B cell (primary cell): ENCODE measurements at places on chromosomes 1 and 21.

DNA sequence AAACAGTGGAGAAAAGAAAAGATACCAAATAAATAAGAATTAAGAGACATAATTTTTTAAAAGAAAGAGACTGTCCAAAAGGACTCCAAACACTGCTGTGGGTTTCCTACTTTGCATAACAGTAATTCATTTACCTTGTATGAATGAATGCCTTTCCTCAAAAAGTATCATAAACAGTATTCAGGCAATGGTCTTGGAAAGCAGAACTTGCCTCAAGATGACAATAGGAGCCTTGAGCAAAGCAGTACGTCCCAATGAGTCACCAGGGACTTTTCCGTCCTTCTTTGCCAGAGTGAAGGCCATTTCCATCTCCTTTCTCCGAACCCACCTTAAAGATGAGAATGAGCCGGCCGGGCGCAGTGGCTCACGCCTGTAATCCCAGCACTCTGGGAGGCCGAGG lies 186.4 kb downstream of the ZBTB18 start:
- DNase-seq: no peak

DNA sequence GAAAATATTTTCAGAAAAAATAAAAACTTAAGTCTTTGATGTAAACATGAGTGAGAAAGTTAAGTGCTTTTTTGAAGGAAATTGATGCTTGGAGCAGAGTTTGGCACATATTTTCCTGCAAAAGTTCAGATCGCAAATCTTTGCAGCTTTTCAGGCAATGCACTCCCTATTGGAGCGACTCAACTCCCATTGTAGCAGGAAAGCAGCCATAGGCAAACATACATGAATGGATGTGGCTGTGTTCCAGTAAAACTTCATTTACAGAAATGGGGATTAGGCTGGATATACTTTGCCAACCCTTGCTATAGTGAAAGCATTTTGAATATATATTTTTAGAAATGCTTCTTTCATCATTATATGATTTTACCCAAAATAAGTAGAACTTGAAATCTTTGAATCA lies 8.1 kb downstream of the AGL start:
- no peak for DNase-seq

DNA sequence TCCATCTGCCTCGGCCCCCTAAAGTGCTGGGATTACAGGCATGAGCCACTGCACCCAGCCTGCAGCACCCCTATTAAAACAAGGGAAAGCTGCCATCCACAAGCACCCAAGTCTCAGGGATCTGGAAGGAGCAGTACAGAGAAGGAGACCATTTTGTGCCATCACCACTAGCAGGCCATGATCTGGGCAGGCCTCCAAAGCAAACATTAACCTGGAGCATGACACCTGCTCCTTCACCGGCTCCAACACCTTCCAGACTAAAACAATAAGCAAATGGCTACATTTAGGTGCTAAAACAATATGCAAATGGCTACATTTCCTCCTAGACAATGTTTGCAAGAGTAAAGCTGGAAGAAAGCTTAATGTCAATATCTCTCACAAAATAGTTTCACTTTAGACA lies 16.7 kb downstream of the MEAF6 start:
- no peak for DNase-seq

- no peak for DNase-seq
Observed at GRCh38 chr1:33616780-33617179, 144.3 kb downstream of the ZSCAN20 start.

DNA sequence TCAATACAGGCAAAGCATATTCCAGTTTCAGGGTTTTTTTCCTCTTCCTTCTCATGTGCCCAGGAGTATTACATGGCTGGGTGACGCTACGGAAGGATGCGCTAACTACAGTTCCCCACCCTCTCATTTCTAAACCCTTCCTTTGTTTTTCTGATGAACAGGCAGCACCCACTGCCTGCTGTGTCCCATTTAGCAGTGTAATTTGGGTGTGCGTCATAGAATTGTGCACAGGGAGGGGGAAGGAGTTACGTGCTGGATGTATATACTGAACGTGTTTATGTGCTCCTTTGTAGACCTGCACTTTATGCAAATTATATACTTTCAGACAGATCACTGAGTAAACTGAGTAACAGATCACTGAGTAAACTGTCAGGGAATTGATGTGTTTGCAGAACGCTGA lies 44.5 kb downstream of the ELAPOR1 start:
- no peak for DNase-seq

DNA sequence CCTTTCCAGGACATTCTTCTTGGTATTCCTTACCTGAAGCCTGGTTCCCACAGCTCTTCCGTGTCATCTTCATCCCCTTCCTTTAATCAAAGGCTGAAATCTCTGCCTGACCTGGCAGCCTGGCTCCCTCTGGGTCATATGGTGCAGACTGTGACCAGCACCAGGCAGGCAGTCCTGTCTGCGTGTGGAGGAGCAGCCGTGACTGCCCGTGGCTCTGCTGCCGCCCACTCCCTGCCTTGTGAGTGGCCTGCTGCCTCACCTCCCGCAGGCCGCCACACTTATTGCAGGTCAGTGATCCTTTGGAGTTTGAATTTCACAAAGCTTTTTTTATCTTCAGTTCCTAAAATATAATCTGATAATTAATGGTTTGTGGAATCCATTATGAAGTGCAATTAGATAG lies 36.2 kb upstream of the EPHA8 start:
- no peak for DNase-seq

GRCh38 chr1:214550013-214550856 lies 1.2 kb downstream of the PTPN14 start:
- DNase-seq: no peak

DNA sequence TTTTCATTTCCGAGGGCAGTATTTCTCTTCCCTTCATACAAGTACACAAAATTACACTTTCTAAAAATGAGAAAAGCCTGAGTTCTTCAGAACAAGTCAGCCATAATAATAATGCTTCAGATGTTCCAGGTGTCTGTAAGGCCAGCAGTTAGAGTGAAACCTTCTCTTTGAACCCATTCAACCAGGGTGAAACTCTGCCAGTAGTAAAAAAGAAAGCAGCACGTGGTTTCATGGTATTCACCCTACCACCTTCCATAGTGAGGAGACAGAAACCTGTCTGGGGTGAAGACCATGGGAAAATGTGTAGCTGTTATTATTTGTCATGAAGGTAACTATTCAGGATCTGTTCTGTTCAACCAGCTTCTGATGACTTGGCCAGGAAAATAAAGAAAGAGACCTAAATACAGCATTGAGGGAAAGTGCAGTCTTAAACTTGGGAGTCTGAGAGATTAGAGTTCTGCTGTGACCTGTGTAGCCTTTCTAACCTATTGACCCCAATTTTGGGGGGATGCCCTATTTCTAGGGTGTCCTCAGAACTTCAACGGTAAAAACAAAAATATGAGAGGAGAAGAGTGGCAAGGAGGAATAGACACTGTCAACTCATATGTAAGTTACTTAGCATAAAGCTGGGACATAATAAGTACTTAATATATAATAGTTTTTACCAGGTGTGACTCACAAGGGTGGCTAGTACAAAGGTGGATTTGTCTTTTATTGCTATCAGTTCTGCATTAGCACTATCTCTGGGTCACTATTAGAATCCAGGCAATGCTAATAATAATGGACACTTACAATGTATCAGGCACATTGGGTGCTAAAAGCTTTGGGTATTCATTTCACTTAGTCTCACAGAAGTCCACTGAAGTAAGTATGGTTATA lies 70.0 kb upstream of the TNFSF4 start:
- DNase-seq: no peak

GRCh38 chr1:66140072-66140471 lies 347.4 kb downstream of the PDE4B start:
- no peak for DNase-seq

DNA sequence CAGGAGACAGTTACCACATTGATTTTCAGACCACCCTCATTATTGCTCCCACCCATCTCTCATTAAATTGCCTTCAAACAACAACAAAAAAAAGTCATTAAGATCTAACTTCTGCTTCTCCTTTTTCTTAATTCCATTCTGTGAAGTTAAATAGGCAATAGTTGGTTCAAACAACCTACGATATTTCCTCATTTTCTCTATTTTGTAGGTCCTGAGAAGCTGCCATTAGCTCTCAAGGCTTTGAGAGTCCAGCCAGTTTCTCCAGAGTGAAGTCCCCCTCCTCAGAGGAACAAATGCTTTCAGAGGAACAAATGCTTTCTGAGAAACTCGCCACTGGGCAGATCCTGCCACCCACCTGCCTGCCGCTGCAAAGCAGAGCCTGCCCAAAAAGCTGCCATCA lies 125.6 kb downstream of the ETS2 start:
- DNase-seq: no peak

- DNase-seq: no peak
Observed at GRCh38 chr1:3004285-3005205, 16.7 kb upstream of the ACTRT2 start.

- DNase-seq: no peak
Observed at GRCh38 chr1:102174259-102174863, 177.6 kb upstream of the OLFM3 start.

GRCh38 chr1:221473411-221473810 lies 268.5 kb downstream of the DUSP10 start:
- DNase-seq: no peak

GRCh38 chr1:68140536-68140935 lies 90.1 kb upstream of the DIRAS3 start:
- DNase-seq: no peak

GRCh38 chr1:156399355-156400125 lies 30.5 kb downstream of the RHBG start:
- DNase-seq: no peak
